ENCODE measurements at places on chromosomes 3 and 15.
A peak's percentile ranks its signal among the peaks of the same experiment; 100 is the strongest.

DNA sequence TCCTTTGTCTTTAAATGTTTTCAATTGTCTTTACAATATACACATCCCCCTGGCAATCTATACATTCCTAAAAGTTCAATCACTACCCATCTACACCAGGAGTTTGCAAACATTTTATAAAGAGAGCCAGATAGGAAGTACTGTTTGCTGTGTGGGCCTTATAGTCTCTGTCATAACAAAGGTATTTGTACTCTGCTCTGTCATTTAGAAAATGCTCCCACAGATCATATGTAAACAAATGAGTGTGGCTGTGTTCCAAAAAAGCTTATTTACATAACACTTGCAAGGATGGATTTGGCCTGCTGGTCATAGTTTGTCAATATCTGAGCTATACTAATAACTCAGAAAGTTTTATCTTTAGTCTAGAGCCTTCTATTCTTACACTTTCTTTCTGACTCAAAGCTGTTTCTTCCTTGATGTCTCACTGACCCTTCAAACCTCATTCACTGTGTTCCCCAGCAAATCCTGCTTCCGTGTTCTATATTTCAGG, 511.9 kb downstream of the GBE1 start:
- no peak for DNase-seq

GRCh38 chr3:32455609-32456428, 46.8 kb downstream of the CMTM6 start:
- no peak for DNase-seq

DNA sequence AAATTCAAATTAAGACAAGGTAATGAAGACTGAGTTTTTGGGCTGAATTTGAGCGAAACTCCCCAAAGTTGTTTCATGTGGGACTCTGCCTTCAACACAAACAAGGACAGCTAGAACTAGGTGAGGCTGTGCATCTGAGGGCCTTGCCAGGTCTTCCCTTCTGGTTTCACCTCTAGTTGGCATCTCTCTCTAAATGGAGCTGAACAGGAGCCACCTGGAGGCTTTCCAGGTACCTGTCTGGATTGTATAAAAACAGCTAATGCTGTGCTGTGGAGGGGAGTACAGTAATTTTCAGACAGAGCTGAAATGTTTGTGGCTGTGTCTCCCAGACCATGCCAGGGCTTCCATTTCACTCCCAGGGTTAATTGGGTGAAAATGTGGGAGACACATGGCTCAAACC, 27.1 kb downstream of the TRIM71 start:
- DNase-seq, result no peak

DNA sequence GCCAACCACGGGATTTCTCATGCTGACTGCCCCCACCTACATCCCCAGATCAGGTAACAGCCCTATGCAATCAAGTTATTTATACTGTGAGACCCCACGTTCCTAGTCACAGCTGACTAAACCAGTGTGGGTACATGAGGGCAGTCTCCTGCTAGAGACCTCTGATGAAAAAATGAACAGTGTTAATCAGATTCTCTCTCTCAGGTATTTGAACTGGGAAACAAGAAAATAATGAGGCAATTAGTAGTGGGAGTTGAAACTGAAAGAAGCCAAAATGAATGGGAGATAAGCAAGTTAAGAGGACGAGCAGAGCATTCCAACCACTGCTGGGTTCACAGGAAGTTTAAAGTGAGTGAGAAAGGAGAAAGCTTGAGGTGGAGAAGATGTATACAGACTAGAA, 98.5 kb upstream of the MYO5C start:
- DNase-seq, result no peak

DNA sequence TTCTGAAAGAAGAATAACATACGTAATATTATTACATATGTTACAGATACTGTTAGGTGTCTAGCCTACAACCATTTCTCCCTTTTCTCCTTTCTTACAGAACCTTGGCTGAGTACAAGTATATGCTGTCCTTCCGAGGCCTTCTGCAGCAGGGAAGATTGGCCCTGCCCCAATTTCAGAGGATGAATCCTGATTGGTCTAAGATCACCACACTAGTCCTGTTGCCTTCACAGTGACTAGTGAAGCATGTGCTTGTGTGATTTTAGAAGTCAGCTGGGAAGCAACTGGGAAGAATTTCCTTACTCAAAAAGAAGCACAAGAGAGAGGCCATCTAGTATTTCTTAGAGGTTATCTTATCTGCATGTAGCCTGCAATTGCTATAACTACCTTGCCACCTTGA, 30.6 kb upstream of the MECOM start:
- DNase-seq, result no peak

GRCh38 chr15:45094358-45094730, 19.6 kb downstream of the DUOX2 start:
- DNase-seq, result no peak

DNA sequence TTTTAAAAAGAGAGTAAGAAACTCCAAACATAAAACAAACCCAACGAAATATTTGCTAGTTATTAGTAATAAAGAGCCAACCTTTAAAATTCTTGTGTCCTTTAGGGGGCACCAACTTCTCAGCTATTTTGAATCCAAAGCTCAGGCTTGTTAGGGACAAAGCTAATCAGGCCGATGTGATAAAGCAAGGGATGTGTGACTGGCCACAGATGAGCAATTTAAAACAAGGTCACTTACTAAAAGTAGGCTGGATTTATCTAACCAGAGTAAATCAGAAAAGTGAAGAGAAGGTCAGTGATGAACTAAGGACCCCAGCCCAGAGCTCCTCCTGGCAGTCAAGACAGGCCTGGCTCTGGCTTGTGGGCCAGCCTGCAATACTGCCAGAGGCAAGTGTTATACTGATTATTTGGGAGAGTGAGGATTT, 108.5 kb downstream of the CYP19A1 start:
- peak; percentile 4 for DNase-seq

DNA sequence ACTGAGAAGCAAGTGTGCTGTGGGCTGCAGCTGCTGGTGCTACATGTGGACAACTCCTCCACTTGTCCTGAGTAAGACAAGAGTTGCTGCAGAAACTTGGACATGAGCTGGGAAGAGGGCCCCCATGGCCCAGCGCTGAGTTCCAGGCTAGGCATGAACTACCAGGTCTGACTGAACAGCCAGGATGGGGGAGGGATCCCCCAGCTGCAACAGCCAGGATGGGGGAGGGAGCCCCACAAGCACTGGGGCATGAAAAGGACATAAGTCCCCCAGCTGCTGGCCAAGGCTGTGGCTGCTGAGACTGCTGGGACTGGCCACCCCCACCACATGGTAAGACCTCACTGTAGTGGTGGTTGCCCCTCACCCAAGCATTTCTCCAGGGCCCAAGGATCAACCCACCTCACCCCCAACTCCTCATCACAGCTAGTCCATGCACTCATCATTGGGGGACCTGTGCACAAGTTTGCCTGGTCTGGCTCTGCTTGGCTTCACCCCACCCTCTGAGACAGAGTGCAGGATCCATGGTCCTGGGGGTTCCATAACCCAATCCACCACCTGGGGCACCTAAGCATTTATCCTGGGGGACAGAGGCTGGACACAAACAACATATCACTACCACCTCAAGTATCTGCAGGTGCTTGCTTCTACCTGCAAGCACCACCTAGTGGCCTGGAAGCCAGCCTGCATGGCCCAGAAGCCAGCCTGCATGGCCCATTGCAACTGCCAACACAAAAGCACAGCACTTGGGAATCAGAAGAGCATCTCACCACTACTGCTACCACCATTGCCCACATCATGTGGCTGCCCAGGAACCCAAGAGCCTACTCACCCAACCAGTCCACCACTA, 84.5 kb upstream of the STT3B start:
- no peak for DNase-seq

GRCh38 chr3:151268267-151269235, 9.8 kb downstream of the P2RY14 start:
- no peak for DNase-seq

GRCh38 chr3:55868347-55868746, 381.2 kb upstream of the WNT5A start:
- DNase-seq, result no peak

DNA sequence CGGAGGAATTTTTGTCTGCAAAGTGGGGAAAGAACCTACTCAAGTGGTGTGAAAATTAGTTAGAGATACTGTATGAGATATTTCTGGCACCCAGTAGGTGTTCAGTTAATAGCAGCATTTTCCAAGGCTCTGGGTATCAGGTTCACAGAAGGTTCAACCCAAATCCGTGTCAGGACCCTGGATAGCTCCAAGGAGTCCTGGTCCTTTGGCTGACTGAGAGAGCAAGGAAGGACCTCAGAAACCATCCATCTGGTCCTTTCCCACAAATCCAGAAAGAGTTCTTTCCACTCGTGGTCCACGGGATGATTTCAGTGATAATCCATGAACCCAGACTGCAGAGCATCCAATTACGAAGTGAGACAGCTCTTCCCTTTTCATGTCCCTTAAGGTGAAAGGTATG, 51.4 kb downstream of the SLC6A11 start:
- DNase-seq, result no peak

GRCh38 chr3:177979703-177980102, 556.5 kb upstream of the KCNMB2 start:
- DNase-seq, result peak; percentile 5

- DNase-seq, result peak; percentile 12
These were observed 1.5 kb downstream of the CYP1A1 start for GRCh38 chr15:74723754-74724334.

GRCh38 chr3:104628185-104628789, 738.4 kb upstream of the ALCAM start:
- peak; percentile 73 for DNase-seq

- DNase-seq, result peak; percentile 13
These were observed 643 bp downstream of the MYO5A start for GRCh38 chr15:52527911-52528563.

GRCh38 chr3:14744556-14744955, 69.6 kb downstream of the C3orf20 start:
- DNase-seq, result no peak

- no peak for DNase-seq
These were observed 20.4 kb downstream of the BTBD1 start for GRCh38 chr15:83046558-83047127.

DNA sequence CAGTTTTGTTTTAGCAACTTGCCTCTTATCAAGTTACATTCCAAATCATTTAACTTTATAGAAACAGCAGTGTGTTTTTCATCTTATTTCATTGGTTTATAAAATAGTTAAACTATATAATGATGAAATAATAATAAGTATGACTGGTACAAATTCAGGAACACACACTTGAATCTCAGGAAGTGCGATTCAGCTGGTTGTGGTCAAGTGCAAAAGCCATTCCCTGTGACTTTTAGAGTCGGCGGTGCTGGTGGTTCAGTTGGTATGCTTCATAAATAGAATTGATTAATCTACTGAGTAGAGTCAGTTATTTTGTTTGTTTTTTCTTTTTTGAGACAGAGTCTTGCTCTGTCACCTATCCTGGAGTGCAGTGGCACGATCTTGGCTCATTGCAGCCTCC, 22.7 kb downstream of the SACM1L start:
- DNase-seq, result no peak

DNA sequence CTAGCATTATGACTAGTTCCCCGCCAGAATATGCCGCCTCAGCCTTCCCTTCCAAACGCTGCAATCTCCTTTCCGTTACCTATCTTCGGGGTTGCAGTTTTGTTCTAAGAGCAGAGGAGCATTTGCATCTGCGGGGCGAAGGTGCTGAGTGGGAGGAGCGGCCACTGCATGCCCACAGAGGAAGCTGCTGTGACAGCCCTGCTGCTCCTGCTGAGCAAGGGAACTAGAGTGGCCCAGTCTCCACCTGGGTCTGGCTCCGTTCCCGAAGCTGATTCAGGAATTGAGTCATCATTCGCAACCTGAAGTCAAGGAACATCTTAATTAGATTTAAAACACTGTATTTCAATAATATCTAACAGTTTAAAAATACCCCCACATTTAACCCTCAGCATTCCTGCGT, 98.2 kb upstream of the TJP1 start:
- no peak for DNase-seq

Data from NCI-H446 (cell line).